ENCODE measurements at places on chromosomes 7 and 10. TPM values are rescaled to one million over a fixed set of nuclear protein-coding genes. Genes with fewer than 3 reads are reported as not detected.

- no peak for DNase-seq
Measured at GRCh38 chr7:46786221-46786954, 795.5 kb downstream of the TNS3 start.

DNA sequence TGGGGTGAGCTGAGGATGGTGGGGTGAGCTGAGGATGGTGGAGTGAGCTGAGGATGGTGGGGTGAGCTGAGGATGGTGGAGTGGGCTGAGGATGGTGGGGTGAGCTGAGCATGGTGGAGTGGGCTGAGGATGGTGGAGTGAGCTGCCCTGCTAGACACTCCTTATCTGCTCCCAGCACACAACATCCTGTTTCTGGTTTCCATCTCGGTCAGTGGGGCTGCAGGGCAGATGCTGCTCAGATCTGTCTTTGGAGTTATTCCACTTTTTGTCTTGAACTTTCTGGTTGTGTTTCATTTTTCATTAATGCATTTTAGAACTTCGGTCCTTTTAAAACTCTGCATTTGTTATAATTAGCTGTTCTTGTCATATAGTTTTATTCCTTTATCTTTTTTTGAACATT, 67.9 kb upstream of the ANTXRL start:
- no peak for DNase-seq

- no peak for DNase-seq
Measured at GRCh38 chr10:7651853-7652470, 14.8 kb downstream of the ITIH5 start.

- no peak for DNase-seq
Measured at GRCh38 chr7:106462365-106462859, 177.6 kb upstream of the NAMPT start.

DNA sequence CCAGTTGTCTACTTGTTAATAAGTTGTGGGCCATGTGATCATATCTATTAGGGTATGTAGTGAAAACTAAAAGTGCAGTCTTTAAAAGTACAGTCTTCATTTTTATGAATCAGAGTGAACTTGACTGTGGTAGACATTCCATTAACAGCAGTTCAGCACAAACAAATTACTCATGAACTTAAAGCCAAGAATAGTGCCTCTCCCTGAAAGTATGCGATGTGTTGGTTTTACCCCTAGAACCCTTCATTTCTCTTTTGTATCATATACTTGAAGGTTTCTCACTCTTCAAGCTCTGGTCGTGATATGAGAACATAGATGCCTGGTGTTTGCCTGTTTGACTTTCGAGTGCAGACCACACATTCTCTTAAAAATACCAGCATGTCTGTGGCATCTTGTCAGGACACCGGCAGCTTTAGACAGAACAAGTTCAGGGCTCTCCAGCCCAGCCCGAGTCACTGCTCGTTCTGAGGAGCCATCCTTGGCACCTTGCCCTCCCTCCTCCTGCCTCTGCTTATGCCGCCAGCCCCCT, 159.3 kb downstream of the LCOR start:
- DNase-seq: no peak

GRCh38 chr10:103554488-103555324, 61.2 kb downstream of the NEURL1 start:
- peak; percentile 76 for DNase-seq

- peak; percentile 51 for DNase-seq
Measured at GRCh38 chr10:63256009-63256773, 123.1 kb downstream of the NRBF2 start.

- DNase-seq: no peak
Measured at GRCh38 chr10:69489506-69490090, 38.3 kb downstream of the TSPAN15 start.

DNA sequence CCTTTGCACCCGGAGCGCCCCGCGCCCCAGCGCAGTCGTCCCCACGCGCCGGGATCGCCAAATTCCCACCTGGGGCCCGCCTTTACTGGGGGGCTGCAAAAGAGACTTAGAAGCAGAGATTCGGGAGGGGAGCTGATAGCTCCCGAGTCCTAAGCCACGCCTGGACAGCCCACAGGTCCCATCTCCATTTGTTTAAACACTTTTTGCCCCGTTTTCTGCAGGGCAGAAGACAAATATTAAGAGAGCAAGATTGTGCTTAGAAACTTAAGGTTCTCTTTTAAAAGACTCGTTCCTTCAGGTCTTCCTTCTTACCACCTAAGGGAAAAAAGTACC, 299.1 kb upstream of the NFE2L3 start:
- DNase-seq: no peak

DNA sequence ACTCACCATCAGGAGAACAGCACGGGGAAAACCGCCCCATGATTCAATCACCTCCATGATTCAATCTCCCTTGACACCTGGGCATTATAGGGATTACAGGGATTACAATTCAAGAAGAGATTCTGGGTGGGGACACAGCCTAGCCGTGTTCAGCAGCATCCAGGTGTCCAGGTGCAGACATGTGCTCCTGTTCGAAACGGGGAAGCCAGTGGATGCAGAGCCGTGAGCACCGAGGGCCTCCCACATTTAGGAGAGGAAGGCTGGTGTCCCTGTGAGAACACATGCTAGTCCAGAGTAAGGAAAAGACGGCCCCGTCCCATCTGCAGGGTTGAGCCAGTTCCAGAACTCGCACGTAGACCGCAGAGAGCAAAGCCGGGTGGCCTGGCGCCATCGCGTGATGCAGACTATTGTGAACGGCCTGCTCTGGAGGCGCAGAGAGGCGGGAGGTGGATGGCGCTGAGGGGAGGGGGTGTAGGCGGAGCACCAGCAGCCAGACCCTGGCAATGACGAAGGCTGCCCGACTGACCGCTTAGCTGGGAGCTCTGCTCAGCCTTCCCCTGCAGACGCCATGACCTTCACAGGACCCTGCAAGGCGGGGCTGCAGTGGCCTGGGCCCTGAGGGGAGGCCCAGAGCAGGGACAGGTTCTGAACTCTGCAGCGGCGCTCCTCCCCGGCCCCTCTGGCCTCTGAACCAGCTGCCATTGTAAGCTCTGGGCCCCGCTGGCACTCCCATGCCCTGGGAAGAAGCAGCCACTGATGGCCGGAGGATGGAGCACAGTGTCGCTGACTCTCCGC, 141.6 kb upstream of the TCERG1L start:
- peak; percentile 42 for DNase-seq

- DNase-seq: no peak
Measured at GRCh38 chr10:98967601-98968000, 268.1 kb downstream of the HPSE2 start.

HTR5A gene
- total RNA-seq: not detected

TMEM140 gene
- 10.1 TPM for total RNA-seq

LAMB1 gene
- 44.6 TPM for total RNA-seq

GPR26 gene
- not detected for total RNA-seq

BLVRA gene
- total RNA-seq: 47.9 TPM

NAT16 gene
- not detected for total RNA-seq

MCU gene
- 17.7 TPM for total RNA-seq

LRGUK gene
- total RNA-seq: 0.06 TPM

Data from right cardiac atrium (tissue), 5 donors.